Stimulated activated CD8-positive, alpha-beta memory T cell treated with anti-CD3 and anti-CD28 coated beads, Interleukin-4, amount 100 ng/mL, for 1 hour (primary cell): ENCODE measurements at places on chromosomes 7 and 10.

DNA sequence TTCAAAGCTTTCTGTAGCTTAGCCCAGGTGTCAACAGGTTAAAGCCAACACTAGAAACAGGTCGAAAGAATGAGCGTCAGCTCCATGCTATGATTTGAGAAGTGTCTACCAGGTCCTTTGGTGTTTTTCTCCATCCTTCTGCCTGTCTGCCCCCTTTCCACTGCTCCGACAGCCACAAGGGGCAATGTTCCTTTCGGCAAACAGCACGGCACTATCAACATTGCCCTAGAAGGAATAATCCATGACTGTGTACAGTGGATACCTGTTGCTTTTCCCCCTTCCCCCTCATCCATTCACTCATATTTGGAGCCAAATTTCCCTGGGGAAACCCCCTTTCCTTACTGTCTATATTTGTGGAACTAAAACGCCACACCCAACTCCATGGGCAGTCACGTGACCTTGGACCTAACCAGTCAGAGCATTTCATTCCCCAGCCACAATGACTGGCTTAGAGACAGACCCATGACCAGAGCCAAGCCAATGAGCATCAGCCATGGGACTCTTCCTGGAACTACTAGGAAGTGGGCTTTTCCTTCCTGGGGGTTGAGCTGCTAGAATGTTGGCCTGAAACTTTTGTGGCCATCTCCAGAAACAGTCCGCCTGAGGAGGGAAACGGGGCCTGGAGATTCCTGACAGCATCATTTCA, 51.5 kb downstream of the AFAP1L2 start:
- no peak for DNase-seq

DNA sequence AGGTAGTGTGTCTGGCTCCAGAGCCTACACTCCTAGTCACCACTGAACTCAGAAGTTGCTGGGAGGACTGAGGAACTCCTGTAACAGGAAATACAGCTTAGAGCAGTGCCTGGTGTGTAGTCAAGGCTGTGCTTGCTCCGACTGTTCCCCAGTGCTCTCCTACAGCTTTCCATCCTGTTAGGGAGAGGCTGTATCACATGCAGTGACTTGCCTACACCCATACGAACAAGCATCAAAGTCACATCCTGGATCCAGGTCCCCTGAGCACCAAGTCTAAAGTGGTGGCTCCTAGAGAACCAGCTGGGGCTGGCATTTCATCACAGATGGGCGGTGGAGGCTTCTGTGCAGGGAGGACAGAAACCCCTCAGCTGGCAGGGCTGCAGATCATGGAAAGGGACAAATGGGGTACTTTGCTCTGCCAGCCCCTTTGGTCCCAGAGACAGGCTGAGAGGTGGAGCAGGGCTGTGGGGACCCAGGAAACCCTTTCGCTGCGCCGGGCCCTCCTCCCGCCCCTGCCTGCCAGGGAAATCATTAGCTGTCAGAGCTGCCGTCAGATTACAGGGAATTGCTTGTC, 7.7 kb downstream of the ASB10 start:
- no peak for DNase-seq

- no peak for DNase-seq
These were observed 59.5 kb downstream of the ST8SIA6 start for GRCh38 chr10:17394854-17395253.

DNA sequence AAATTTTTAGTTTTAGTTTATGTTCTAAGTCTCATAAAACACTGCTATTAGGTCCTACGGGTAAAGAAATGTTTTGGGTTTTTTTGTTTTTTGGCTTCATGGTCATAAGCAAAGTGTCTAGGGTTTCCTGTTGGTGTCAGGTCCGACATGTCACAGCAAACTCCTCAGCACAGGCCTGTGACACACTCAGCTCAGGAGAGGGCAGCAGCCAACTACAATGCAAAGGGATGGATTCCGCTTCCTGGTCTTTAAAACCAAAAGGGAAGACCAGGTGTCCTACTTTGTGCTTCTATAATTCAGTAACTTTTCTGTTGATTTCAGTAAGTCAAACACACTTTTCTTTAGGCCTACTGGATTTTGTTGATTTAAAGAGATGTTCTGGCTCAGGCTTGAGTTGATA, 83.8 kb upstream of the MACROH2A2 start:
- DNase-seq = no peak

- no peak for DNase-seq
These were observed 42.6 kb upstream of the TRIM8 start for GRCh38 chr10:102601639-102602038.

DNA sequence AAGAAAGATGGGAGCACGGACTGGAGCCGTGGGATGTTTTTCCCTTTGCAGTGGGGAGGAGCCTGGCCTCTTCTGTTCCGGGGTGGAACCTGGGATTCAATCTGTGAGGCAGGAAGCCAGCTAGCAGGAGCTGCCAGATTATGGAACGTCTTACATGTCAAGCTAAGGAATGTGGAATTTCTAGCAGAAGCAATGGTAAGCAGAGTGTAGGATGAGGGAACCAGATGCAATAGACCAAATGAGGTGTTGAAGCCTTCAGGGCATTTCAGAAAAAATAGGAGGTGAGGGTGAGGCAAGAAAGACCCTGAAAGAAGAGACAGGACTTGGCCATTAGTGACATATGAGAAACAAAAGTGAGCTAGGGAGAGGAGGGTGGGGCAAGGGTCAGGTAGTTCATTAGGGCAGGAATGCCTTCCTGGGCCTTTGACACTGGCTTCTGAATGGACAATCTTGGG, 105.5 kb downstream of the CHN2 start:
- no peak for DNase-seq

- DNase-seq = no peak
These were observed 18.4 kb upstream of the MET start for GRCh38 chr7:116653646-116654045.

DNA sequence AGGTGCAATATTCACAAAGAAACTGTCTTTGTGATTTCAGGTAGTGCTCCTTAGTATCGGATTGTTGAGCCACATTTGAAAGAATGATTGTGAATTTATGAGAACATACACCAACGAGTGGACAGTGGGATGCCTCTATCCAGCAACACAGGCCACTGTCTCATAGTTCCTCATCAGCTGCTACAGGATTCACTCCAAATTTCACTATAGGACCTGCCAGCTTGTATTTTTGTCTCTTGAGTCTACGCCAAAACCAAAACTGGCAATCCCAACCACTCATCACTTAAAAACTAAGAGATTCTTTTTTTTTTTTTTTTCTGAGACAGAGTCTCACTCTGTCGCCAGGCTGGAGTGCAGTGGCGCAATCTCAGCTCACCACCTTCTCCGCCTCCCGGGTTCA, 964.5 kb downstream of the CNTNAP2 start:
- no peak for DNase-seq

GRCh38 chr7:131795400-131795799, 239.0 kb upstream of the PODXL start:
- DNase-seq = no peak

DNA sequence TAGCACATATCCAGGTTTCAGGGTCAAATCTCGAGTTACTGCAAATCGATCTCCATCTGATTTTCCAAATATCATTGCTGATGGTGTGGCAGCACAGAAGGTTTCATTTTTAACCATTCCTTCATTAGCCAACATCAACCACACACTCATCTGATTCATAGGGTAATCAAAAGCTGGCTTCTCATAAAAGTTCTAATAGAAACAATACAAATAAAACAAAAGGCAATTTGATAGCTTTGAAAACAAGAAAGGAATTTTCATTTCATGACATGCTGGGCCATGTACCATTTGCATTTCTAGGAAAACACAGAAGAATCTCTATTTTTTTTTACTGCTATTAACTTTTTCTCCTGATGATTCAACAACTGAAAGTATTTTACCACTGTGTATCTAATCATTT, 147.7 kb upstream of the SLC26A5 start:
- no peak for DNase-seq

DNA sequence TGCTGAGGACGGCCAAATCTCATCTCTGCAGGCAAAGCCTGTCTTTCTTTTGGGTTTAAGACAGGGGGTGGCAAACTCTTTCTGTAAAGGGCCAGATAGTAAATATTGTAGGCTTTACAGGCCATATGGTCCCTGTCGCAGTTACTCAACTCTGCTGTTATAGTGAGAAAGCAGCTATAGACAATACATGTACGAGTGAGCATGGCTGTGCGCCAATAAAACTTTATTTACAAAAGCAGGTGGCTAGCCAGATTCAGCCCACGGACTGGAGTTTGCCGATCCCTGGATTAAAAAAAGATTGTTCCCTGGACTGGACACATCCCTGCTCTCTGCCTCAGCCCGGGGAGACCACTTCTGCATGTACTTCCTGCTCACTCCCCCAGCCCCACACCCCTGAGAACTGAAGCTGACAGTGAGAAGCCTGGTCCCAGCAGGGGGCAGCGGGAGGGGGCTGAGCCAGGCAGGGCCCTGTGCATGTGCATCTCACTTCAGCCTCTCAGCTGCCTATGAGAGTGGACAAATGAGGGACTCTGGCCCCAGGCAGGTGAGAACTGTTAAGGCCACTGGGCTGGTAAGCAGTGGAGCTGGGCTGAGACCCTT, 392.4 kb downstream of the PLXNA4 start:
- DNase-seq = no peak

GRCh38 chr10:78756604-78757343, 312.0 kb upstream of the ZMIZ1 start:
- no peak for DNase-seq

- no peak for DNase-seq
These were observed 152.0 kb upstream of the ADO start for GRCh38 chr10:62652564-62652963.

GRCh38 chr7:114048386-114049235, 129.8 kb upstream of the PPP1R3A start:
- no peak for DNase-seq

GRCh38 chr10:132518572-132519381, 18.8 kb upstream of the INPP5A start:
- DNase-seq = no peak

DNA sequence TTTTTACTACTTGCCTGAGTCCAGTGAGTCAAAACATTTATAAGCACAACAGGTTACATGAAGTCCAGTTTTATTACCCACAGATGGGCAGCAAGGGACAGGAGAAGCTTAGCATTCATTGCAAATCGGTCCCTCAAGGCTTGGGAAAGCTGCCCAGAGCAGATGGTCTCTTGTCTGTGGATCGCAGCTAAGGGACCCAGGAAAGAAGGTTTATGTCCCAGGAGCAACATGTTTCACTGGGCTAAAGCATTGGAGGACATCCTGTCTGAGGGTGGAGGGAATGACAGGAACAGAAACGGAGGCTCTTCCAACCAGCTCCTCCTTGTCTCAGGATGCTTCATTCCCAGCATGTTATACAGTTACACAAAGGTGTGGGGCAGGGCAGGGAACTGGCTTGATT, 39.3 kb downstream of the TRIM24 start:
- DNase-seq = no peak

DNA sequence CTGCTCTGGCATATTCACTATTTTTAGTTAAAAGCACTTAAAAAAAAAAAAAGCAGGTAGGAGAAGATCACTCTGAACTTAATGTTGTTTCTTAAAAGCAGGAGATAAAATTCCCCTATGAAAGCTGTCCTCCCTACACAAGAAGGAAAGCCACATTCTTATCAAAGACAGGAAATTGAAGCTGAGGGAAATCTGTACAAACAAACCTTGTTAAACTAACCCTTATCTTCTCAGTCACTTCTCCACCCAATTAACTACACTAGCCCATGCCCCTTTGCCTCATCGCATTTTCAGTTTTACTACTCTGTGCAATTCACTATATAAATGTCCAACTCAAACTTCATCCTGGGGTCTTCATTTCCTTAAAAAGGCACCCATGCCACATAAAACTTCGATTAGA, 2.7 kb upstream of the CDCA7L start:
- no peak for DNase-seq

DNA sequence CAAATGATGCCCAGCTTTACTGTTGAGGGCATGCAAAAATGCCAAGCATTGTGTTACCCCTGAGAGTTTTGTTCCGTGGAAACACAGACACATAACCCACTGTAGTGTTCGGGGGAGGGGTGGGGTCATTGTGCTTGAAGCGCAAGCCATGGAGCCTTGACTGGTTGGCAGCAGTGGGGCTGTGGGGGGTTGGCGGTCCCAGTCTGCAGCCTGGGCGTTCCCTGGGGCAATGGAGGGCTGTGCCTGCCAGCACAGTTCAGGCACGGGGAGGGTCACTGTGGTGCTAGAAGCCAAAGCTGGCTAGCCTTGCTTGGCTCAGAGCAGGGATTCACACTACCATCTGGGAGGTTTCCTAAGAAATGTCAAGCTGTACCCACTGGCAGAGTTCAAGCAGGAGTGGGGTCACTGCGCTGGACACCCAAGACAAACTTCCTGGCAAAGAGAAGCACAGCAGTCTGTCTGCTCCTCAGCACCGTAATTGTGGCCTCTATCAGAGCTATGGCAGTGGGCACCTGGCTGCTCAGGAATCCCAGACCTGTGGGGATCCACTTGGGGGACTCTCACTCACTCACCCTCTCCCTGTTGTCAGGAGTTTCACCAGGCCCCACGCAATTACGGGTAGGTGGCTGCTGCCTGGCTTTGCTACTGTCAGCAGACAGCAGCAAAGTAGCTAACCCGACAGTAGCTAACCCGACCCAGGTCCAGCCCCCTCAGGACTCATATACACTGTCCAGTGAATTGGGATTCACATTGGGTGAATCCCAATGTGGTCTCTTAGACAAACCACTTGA, 292.4 kb downstream of the ZWINT start:
- DNase-seq = no peak

DNA sequence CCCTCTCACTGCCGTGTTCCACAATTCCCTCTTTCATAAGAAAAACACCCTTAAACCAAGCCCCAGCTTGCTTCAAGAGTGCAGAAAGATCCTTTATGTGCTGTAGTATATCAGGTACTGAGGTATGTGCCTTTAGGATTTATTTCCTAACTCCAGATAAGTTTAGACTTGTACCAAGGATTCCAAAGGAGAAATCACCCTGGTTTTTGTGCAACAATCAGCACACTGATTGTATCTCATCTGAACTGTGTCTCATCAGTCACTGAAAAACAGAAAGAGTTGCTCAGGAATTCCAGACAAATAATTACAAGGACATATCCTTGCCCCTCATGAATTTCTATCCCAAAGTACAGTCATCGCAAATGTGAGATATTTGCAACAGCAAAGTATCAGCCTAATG, 77.2 kb upstream of the PTPRZ1 start:
- no peak for DNase-seq

DNA sequence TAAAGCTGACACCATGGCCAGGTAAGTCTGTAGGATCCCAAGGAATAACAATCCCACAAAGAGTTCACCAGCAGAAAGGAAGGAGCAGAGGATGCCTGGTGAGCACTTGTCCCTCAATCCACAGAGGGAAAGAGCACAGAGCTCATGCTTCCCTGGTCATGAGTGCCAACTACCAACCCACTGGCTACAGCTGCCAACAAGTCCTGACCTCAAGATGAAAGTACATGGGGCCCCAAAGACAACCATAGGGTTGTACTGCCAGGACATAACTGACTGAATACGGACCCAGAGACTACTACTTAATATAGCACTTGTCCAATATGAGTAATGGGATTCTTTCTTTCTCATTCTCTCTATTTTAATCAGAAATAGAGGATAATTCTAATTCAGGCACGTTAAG, 83.3 kb downstream of the JCAD start:
- DNase-seq = no peak
